CD14-positive monocyte (primary cell): ENCODE measurements at places on chromosomes 11 and 22.

- no peak for DNase-seq
Measured at GRCh38 chr11:78869293-78869692, 294.6 kb upstream of the NARS2 start.

DNA sequence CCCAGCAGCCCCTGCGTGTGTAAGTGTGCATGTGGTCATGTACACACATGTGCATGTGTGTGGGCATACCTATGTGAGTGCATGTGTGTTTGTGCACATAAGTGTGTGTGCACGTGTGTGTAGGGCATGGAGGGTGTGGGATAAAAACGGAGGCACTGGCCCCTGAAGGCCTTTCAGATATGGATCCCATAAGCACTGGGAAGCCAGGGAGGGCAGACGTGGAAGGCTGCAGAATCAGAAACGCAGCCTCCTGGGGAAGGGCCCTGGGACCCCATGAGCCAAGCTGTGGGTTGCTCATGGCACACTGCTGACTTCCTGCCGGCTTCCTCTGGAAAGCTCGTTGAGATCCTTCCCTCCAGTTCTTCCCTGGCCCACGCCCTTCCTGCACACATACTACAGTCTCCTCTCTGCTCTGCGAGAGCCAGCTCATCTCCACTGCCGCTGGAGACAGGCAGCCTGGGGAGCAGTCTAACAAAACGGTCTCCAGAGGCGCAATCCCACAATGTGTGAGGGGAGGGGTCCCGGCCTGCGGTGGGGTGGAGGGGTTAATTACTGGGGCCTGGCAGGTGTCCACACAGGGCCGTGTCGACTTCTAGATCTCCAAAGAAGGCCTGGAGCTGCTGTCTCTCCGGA, 435.2 kb upstream of the B3GAT1 start:
- DNase-seq, result no peak

GRCh38 chr11:120603071-120603470, 91.5 kb downstream of the GRIK4 start:
- DNase-seq, result no peak

DNA sequence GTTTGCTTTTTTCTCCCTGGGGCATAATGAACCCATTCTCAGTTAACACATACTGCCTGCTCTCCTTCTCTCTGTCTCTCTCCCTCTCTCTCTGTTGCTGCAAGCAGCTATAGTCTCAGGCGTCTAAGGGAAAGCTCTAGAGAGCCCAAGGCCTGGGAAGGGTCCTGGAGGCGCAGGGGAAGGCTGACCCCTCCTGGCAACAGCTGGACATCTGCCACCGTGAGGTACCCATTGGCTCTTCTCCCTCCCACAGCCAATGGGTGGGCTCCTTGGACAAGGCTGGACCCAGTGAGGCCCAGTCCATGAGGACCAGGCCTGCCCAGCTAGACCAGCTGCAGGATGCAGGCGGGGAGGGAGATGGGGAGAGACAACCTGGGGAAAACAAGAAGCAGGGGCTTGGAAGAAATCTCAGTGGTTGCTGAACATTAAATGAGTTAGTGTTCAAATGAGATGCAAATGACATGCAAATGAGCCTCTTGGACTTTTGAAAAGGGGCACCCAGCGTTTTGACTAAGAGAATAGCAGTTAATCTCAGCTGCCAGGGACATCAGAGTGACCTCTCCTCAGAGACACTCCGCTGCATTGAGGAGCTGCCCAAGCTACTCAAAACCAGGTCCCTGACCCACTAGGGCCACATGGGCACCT, 349.7 kb downstream of the BUD13 start:
- no peak for DNase-seq

- DNase-seq, result peak; percentile 90
Measured at GRCh38 chr22:38681582-38682335, at the start of gene TOMM22. Gene TOMM22 (plus strand): TSS chr22:38681957. CDS start chr22:38681979, 22 bp downstream.

GRCh38 chr11:4957396-4957795, 1.9 kb upstream of the OR51A2 start:
- DNase-seq, result no peak

- no peak for DNase-seq
Measured at GRCh38 chr11:109241988-109242536, 179.9 kb upstream of the C11orf87 start.

- DNase-seq, result no peak
Measured at GRCh38 chr11:35158701-35159510, 19.9 kb downstream of the CD44 start.

GRCh38 chr22:46777609-46777970, 15.1 kb downstream of the TBC1D22A start:
- peak; percentile 76 for DNase-seq

DNA sequence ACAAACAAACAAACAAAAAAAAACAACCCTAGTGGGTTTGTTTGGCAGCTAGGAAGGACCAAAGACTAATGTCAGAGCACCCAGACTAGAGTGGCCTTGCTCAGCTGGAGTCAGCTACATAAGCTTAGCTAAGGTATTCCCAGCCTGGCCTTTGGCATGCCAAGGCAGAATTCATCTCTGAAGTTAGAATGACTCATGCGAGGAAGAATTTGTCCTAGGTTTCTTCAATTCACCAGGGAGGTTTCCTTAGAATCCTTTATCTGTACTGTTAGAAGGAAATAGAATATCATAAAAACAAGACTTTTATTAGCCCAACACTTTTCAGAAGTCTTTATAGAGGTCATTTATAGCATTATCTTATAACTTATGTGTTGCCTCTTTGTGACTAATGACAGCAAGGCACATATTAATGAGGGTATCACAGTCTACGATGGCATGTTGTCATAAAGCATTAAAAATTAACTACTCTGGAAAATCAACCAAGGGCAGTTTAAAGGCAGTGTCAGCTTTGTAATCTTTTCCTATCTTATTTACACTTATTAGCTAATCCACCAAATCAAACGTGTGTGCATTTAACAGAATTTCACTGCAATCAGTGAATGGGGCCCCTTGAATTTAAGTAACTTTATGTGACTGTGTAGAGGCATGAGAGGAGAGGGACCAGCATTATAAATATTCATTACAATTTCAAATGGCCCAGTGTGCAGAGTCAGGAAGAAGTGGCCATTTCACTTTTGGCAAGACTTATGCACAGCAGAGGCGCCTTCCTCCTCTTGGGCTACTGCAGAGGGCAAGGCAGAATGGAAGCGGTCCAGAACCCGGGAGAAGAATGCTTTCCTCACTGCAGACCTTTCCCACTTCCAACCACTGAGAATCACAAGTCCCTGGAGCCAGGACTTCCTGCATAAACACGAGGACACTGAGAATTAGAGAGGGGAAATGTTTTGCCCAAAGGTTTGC, 36.3 kb downstream of the SLC5A1 start:
- no peak for DNase-seq

DNA sequence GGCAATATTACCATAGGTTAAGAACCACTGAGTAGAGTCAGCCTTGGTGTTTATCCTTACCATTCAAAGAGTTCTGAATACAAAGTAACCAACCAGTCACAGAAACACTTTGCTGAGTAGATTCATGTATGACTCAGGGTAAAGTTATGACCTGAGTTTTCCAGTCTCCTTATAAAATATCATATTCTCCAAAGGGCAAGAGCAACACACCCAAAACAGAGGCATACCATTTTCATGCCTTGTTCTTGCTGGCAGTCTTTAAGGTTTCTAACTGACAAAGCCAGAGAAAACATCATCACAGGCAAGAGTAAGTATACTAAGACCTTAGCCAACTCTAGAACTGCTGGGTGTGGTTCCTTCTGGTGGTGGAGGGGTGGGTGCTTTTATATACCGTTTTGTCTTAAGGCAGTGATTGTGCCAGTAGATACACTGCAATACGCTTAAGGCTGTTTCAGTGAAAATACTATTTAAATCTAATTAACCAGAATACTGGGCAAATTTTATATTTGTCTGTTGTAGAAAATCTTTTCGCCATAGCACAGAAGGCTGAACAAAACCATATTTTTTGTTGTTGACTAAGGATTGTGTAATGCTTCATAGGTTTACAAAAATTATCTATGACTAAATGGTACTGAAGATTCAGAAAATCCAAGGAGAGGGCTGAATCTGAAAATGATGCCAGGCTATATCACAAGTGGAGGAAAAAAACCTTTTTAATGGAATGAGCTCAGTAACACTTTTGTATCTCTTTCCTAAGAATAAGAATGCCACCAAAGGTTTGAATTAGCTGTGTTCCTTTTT, 3.0 kb downstream of the ATL3 start:
- no peak for DNase-seq

GRCh38 chr11:727859-728748, 19.2 kb upstream of the TALDO1 start:
- DNase-seq, result peak; percentile 57

DNA sequence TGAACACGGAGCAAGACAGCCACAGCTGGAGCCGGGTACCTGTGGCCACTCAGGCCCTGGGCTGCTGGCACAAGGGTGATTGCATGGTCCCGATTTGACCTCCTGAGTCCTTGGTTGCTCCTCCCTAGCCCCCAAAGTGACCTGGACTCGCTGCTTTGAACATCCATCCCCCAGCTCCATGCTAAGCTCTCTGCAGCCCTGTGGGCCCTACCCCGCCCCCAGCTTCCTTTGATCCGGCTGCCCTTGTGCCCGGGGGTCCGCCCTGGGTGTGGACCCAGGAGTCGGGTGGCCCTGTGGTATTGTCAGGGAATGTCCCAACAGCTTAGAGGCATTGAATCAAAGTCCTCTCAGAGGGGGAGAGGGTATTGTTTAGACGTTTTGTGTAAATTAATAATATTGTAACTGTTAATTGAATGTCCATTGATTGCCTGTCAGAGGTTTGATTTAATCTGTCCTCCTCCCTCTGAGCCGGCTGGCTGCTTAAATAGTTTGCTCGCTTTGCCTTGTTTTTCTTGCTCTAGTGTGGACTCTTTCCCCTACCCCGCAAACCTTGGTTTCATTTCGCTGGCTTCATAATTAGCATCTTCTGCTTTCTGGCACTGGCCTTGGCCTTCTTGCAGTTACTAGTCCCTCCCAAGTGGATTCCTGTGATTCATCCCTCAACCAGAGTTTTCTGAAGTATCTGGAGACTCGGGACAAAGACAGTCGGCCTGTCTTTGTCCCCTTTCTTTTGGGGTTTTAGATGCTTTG, 20.7 kb downstream of the GRIK4 start:
- no peak for DNase-seq

GRCh38 chr11:924406-925157, 1.1 kb upstream of the AP2A2 start:
- no peak for DNase-seq

DNA sequence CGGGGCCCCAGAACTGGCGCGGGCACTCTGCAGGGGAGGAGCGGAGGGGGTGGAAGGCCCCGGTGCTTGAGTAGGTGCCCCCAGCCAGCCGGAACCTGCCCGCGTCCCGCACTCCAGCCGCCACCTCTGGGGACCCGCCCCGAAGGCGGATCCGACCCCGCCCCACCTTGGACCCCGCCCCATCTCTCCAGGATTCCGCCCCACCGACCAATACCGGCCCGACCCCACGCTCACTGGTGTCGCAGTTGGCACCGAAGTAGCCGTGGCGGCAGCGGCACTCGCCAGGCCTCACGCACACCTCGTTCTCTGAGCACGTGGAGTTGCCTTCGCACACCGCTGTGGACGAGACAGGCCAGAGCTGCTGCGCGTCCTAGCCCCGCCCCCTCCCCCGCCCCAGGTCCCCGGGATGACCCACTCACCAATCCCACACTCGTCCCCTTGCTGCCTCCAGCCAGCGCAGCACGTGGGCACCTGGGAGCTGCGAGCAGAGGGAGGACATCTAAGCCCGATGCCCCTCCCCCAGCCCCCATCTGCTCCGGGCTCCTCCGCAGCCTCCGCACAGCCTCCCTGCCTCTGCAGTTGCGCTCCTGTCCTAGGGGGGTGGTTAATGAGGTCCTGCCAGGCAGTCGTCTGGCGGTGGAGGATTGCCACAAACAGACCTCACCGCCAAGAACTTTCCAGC, 6.0 kb downstream of the SCARF2 start:
- DNase-seq, result no peak

DNA sequence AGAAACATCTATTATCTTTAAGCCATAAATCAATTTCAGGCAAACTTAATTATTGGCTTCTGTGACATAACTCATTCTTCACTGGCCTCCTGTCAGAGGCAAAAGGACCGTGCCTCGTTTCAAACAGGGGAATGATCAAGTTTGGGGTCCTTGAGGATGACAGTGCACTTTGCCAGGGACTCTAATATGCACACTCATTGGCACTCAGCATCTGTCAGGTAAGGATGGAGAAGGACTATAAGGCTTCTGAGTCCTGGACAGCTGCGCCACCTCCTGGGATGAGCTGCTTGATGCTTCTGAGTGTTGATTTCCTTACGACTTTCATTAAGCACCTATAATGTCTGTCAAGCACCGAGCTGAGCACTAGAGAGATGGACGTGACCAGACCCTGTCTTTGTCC, 20.2 kb downstream of the BPIFC start:
- DNase-seq, result no peak

- DNase-seq, result no peak
Measured at GRCh38 chr11:8841899-8842298, 69.1 kb upstream of the AKIP1 start.

DNA sequence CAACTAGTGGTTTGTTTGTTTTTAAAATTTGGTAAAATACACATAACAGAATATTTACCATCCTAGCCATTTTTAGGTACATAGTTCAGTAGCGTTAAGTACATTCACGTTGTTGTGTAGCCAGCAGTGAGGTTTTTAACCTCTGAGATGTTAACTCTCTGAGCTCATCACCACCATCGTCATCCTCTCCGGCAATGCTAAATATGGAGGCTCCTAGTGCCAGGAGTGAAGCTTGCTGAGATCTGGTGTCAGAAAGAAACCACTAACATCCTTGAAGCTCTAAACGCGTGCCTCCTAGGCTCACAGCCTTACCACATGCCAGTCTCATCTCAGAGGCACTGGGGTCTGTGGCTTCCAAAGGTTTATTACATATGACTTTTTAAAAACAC, 330.2 kb upstream of the B3GAT1 start:
- no peak for DNase-seq

DNA sequence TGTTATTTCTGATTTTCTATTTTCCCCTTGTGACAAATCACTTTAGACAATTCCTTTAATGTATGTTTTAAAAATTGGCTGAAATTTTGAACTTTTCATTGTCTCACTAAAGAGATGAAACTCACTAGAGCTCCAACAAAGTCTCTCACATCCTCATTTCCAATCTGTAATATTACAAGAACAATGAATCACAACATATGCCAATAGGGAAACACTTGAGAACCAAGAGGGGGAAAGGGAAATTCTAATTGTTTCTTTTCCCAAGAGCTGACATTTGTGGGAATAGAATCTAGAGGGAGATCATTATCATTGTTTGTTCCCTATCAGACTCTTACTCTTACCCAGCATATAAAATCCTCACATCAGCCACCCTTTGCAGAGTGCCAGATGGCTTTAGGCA, 28.2 kb downstream of the OR10D3 start:
- DNase-seq, result no peak

GRCh38 chr22:50396751-50397370, 53.7 kb downstream of the PPP6R2 start:
- DNase-seq, result no peak

GRCh38 chr11:19344661-19345518, 104.1 kb upstream of the E2F8 start:
- DNase-seq, result no peak

GRCh38 chr11:13550761-13551160, 55.0 kb upstream of the PTH start:
- no peak for DNase-seq
